Kidney glomerular epithelial cell (primary cell): ENCODE measurements at places on chromosomes 3 and 15.

- no peak for DNase-seq
These were observed 8.2 kb upstream of the MAP4 start for GRCh38 chr3:48024401-48024800.

DNA sequence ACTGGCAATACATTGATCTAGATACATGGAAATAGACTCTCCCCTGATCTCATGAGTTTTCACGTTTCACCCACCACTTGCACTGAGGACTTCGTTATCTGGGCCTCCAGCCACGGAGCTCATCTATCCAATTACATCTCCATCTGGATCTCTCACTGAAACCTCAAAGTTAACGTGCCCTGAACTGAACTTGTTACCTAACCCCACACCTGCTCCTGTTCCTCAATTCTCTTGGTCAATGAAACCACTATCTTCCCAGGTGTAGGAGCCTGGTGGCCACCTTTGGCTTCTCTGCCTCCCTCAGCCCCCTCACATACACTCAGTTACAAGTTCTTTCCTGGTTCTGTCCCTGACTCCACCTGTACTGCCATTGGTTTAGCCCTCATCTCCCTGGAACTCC lies 9.7 kb downstream of the DGKG start:
- no peak for DNase-seq

DNA sequence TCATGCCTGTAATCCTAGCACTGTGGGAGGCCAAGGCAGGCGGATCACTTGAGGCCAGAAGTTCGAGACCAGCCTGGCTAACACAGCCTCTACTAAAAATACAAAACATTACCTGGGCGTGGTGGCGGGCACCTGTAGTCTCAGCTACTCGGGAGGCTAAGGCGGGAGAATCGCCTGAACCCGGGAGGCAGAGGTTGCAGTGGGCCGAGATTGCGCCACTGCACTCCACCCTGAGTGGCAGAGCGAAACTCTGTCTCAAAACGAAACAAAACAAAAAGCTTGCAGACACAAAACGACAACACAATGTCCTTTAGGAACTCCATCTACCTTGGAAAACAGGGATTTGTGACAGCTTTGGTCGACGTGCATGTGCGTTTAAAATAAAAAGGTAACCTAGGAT lies 716 bp upstream of the KLHL24 start:
- no peak for DNase-seq

DNA sequence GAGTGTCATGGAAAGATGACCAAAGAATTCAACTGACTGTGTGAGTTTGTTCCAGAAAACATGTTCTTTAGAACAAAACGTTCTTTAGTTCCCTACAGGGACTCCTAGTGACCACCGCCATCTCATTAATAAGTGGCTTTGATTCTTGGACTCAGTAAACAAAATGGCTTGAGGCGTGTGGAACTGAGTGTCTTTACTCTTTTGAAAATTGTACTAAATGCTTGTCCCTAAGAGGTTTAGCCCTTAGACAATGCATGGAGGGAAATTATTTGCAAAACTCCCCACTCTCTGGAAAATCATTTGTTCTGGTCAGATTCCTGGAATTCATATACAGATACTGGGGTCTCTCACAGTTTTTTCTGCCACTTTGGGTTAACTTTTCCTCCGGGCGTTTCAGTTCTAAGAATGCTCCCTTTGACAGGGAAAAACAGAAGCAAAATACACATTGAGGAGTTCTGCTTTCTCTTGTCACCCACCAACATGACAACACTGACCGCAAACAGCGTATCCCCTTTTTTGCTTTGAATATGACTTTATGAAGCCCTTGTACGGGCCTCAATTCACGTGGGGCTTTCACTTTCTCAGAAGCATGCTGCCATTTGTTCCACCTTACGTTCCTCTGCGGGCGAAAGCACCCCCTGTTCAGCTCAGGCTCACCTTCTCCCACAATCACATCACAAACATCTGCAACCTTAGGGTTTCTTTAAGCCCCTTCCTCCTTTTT lies 15.3 kb upstream of the NRROS start:
- no peak for DNase-seq

GRCh38 chr3:69179740-69180372 lies 57.5 kb upstream of the LMOD3 start:
- DNase-seq = no peak

- DNase-seq = no peak
These were observed 3.6 kb downstream of the CRTAP start for GRCh38 chr3:33117461-33117860.

- DNase-seq = peak; percentile 88
These were observed 13.2 kb downstream of the MRAS start for GRCh38 chr3:138361561-138361971.
